ENCODE measurements at places on chromosomes 7 and 10.
A peak's percentile ranks its signal among the peaks of the same experiment; 100 is the strongest.

DNA sequence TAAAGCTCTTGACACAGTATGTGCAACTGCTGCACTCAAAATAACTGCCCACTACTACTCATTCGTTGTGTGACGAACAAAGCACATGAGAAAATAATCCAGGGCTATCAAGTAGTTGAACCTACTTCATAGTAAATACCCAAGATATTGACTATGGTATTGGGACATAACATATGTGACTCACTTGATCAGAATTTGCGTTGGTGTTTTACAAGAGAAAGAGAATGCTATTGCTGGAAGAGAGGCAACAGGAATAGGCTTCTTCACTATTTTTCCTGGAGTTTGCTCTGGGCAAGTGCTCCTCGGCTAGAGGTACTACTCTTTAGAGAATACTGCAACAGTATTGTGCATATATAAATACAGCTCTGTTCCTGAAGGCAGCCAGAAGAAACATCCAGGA lies 2.5 kb downstream of the DGKB start:
- DNase-seq: no peak

GRCh38 chr10:44986179-44986578 lies 7.6 kb upstream of the DEPP1 start:
- no peak for DNase-seq

DNA sequence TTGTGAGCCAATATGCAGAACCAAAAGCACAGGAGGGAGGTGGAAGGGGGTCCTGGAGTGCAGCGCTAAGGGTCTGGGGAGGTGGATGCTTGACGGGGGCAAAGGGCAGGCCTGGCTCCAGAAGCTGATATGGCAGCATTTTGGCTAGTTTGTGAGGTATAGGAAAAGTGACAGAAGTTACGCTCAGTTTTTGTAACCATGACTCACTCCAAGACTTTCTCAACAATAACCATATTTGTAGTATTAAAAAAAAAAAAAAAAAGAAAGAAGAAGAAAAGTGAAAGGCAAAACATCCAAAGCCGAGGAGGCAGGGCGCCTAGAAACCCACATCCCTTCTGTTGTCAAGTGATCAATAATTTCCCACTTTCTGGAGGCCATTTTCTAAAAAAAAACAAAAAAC lies 92.3 kb downstream of the RNF216 start:
- peak; percentile 65 for DNase-seq

- no peak for DNase-seq
Measured at GRCh38 chr7:121107923-121108498, 119.5 kb downstream of the CPED1 start.

GRCh38 chr7:139972029-139972428 lies 90.7 kb downstream of the PARP12 start:
- DNase-seq: no peak

GRCh38 chr10:16987206-16987621 lies 142.4 kb downstream of the CUBN start:
- DNase-seq: no peak

DNA sequence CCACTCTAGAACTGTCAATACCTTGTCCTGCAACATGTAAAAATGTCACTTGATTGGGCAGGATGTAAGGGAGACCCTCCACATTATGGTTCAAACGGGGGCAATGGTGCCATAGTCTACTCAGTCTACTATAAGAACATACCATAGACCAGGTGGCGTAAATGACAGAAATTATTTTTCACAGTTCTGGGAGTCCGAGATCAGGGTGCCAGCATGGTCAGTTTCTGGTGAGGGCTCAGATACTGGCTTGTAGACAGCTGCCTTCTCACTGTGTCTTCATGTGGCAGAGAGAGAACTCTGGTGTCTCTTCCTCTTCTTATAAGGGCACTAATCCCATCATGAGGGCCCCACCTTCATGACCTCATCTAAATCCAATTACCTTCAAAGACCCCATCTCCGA lies 18.7 kb upstream of the TMEM178B start:
- DNase-seq: no peak

GRCh38 chr10:23418051-23418681 lies 20.7 kb upstream of the OTUD1 start:
- DNase-seq: no peak

GRCh38 chr10:67017218-67017617 lies 91.4 kb downstream of the LRRTM3 start:
- DNase-seq: no peak

- no peak for DNase-seq
Measured at GRCh38 chr7:43592326-43592725, 9.4 kb downstream of the STK17A start.

DNA sequence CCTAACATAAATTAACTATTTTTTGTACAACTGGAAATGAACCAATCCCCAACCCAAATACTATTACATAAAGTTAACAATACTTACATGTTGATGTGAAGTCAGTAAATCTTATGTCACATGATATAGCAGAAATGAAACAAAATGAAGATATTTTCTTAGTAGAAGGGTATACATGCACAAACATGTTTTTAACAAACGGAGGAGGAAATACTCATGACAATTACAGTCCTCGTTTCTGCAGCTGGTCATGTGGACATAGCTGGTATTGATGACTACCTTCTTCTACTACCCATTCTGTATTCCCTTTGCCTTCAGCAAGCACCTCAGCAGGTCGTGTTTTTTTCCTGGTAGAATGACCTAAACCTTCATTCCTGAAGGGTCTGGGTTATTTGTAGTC lies 252.3 kb downstream of the HTR7 start:
- DNase-seq: no peak

Data from activated T-cell treated with anti-CD3 and anti-CD28 coated beads, Interleukin-2, amount 50 U/mL, for 48 hours (primary cell).